Activated CD4-positive, CD25-positive, alpha-beta regulatory T cell treated with anti-CD3 and anti-CD28 coated beads, Interleukin-2, amount 50 U/mL, for 16 hours (primary cell): ENCODE measurements at places on chromosomes 16 and 17.

GRCh38 chr16:79835194-79835593 is 234.7 kb upstream of the MAF start:
- no peak for DNase-seq

DNA sequence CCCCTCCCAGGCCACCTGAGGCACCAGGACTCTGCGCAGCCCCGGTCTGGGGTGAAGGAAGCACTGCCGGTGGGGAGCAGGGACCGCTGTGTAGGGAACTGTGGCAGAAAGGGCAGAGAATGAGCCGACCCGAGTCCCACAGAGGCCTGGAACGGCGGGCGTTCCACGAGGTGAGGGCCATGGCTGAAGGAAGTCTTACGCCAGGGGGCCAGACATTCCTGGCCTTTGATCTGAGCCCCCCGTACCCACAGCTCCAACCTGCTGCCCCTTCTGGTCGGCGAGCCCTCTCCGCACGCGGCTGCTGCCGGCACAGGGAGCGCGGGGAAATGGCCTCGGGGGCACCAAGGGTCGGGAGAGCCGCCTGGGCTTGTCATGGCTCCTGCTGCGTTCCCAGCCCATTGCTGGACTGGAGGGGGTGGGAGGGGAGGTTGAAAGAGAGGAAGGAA is 1.4 kb upstream of the WNT3 start:
- no peak for DNase-seq

DNA sequence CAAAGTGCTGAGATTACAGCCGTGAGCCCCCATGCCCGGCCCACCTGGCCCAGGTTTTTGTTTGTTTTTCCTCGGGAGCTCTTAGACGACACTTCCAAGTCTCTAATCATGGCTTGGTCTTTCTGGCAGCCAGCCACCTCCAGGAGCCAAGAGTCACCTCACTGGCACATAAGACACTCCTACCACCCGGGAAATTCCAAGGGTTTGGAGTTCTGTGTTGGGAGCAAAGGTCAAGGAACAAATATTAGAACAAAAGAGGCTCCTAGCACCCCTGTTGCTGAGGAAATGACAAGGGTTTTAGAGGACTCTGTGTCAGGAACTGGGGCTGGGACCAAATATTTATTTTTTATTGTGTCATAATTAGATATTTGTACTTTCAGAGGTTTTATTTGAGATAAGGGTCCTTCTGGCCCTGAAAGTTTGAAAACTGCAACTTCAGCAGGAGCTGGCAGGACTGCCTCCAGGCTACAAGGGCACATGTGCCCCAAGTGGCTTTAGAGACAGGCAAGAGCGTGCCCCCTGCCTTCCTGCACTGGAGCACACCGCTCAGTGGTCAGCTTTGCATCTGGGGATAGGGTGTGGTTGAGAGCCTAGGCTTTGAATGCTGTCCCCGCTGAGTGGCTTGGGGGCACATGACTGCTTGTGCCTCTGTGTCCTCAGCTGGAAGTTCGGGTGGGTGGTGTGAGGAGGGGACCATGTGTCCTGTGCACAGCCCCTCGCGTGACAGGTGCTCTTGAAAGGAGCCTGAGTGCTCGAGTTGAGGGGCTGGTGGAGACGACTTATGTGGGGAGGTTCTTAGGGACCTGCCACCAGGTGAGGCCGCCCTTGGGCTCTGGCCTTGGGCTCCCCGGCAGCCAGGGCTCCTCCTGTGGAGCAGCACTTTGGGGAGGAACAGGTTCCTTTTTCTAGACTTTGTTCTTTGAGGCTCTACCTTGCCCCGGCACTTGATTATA is 29.7 kb downstream of the MGRN1 start:
- DNase-seq: no peak

GRCh38 chr16:56193951-56194726 is 2.9 kb downstream of the GNAO1 start:
- no peak for DNase-seq

- DNase-seq: no peak
Observed at GRCh38 chr16:11679250-11679649, 11.0 kb downstream of the SNN start.

DNA sequence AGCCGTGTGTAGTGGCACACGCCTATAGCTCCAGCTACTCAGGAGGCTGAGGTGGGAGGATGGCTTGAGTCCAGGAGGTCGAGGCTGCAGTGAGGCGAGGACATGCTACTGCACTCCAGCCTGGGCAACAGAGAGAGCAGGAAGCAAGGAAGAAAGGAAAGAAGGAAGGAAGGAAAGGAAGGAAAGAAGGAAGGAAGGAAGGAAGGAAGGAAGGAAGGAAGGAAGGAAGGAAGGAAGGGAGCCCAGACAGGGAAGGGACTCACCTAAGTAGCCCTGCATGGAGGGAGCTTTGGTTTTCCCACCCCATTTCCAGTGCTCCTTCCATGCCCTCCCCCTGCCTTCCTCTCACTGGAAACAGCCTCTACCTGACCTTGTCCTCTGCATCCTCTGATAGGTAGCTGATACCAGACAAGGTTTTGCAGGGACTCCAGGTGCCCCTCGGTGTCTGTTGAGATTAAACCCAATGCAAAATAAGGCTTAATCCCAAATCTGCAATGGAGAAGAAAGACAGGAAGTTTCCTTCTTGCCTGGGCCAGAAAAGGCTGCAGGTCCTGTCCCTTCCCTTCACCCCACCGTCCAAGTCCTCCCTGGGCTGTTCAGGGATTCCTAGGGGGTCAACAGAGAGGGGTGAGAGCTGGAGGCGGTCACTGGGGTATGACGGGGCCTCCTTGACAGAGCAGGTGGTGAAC is 21.5 kb upstream of the CA4 start:
- no peak for DNase-seq

- no peak for DNase-seq
Observed at GRCh38 chr16:67865318-67865717, 7.5 kb upstream of the EDC4 start.

- DNase-seq: no peak
Observed at GRCh38 chr17:29407856-29408255, 17.7 kb downstream of the TAOK1 start.

DNA sequence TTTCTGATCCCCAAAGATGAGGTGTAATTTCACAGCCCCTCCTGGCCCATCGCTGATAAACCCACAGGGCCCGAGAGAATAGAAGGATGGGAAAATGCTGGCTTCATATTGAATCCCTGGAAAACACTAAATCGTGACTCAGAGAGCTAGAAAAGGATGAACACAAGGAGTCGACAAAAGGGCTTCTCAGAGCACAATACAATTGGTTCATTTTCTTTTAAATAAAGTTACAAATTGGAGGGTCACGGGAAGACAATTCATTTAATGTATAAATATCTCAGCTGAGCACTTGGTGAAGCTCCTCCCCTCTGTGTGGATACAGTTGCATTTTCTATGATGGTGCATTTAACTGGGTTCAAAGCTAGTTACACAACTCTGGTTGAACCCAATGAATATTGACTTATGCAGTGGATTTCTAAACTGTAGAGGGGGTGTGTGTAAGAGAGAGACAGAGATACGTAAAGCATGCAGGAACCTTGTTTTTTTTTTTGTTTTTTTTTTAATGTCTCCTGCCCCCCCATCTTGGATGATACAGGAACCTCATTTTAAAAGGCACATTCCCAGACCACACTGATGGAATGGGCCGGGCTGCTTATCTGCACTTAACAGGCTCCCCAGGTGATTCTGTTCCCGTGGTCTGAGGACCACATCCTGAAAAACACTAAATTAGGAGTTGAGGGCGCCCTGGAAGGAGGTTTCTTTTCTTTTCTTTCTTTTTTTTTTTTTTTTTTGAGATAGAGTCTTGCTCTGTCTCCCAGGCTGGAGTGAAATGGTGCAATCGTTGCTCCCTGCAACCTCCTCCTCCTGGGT is 14.1 kb downstream of the TTYH2 start:
- DNase-seq: no peak

GRCh38 chr17:27088767-27089078 is 205.2 kb upstream of the WSB1 start:
- DNase-seq: no peak

- DNase-seq: peak; percentile 4
Observed at GRCh38 chr17:59427425-59427921, 96.0 kb downstream of the YPEL2 start.

GRCh38 chr16:15949210-15950160 is at the start of gene ABCC1:
Gene ABCC1 (plus strand): TSS chr16:15949616. CDS start chr16:15949752, 136 bp downstream.
- DNase-seq: peak; percentile 25

DNA sequence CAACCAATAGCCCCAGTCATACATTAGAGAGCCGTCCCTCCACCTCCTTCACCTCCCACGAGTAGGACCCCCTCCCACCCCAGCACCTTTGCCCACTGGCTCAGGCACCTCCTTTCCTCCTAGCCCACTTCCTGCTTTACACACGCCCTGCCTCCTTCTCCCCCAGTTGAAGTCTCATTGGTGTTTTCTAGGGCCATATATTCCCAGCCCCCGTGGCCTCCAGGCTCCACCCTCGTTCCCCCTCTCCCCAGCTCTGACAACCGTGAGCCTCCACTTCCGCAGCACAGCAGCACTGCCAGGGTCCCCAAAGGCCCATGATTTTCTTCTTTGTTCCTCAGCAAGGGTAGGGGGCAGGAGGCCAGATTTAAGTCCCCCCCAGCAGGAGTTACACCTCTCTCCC is 340.3 kb upstream of the TNRC6C start:
- no peak for DNase-seq

DNA sequence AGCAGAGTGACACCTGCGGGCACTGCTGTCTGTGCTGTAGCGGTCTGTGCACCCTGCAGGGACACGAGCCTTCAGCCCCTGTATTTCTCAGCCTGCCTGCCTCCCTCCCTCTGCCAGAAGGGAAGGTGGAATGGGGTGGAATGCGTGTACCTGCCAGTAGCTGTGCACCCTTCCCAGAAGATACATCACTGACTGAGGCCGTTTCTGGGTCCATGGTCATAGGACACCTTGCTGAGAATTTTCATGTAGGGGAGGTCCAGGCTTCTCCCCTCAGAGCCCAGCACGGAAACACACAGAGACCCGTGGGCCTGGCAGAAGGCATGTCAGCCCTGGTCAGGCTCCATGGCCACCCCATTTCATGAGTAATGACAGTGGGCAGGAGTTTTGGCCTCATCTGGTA is 16.5 kb downstream of the DBNDD1 start:
- DNase-seq: no peak

DNA sequence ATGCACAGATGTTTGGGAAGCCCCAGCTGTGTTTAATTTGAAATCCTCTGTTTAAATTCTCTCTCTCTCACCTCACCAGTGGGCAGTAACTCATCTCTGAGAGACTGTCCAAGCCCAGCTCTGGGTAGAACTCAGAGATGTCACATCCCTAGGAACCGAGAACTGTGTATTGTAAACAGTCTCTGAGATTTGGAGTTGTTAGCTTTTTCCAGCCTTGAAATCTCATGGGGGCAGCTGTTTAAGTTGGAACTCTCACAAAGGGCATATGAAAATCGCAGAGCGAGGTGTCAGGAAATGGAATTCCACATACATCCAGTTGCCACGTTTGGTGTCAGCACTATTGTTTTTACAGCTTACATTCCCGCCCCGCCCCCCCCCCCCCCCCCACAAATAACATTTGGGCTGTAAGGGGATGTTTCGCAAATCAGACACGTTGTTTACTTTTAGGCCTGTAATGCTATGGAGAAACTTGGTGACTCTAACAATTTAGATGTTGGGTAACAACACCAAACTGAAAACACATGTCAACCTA is 34.3 kb downstream of the VPS35L start:
- no peak for DNase-seq

GRCh38 chr17:72906306-72906705 is 186.2 kb downstream of the SLC39A11 start:
- no peak for DNase-seq

DNA sequence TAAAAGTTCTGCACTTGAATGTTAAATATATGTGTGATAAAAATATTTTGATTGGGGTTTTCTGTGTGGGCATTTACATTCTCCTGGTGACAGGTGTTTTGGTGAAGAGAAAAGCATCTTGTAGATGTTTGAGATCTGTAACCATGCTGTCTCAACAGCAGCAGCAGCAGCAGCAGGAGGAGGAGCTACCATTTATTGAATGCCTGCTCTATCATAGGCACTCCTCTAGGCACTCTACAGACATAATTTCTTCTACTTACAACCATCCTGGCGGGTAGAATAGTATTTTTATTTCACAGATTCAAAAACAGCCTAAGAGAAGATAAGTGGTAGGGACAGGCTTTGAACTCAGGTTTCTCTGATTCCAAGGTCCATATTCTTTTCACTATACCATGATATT is 159.7 kb upstream of the TBX2 start:
- DNase-seq: no peak

- no peak for DNase-seq
Observed at GRCh38 chr17:73757420-73757819, 113.2 kb upstream of the SDK2 start.

- no peak for DNase-seq
Observed at GRCh38 chr16:82892324-82892723, 265.6 kb downstream of the CDH13 start.

- DNase-seq: no peak
Observed at GRCh38 chr16:27795992-27796614, 246.2 kb downstream of the KATNIP start.

- DNase-seq: no peak
Observed at GRCh38 chr17:41959336-41960095, 7.1 kb upstream of the CNP start.

- DNase-seq: no peak
Observed at GRCh38 chr17:43482103-43483012, 1.4 kb upstream of the DHX8 start.

DNA sequence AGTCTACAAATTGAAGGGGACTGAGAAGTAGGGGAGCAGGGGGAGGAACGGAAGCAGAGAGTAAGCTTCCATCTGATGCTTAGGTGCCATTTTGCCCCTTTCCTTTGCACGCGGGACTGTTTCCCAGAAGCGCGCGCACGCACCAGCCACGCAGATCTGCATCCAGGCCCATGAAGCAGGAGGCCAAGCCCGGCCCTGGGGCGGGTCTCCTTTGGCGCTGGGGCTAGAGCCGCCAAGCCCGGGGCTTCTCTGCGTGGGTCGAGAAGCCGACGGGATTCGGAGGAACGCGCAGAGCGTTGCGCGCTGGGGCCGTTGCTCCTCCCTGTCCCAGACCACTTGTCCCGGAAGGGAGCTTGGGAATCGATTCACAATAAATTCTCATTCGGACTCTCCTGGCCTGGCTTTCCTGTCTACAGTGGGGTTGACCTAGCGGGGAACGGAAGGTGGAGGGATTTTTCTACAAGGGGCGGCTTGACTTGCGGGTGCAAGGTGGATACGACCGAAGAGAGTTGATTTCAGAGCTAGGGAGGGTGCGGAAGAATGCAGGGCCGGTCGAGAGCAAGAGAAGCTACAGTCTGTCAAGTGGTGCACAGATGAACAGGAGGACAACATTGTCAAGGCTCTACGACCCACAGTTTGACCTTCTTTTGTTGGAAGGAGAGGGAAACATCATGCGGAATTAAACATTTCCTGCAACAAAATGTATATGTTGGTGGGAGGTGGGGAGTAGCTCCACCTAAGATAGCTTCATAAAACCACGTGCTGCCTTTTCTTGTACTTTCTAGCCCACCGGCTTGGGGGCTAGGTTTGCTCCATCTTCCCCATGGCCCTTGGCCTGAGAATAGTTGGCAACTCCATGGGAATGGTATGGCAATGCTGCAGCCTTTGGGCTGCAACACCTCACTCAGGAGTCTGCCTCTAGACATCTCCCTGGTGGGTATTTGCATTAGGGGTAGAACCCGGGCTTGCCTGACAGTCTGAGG is 4.5 kb downstream of the HOXB9 start:
- DNase-seq: no peak
